NAMALWA (cell line): ENCODE measurements at places on chromosomes 5 and 9.
A peak's percentile ranks its signal among the peaks of the same experiment; 100 is the strongest.

DNA sequence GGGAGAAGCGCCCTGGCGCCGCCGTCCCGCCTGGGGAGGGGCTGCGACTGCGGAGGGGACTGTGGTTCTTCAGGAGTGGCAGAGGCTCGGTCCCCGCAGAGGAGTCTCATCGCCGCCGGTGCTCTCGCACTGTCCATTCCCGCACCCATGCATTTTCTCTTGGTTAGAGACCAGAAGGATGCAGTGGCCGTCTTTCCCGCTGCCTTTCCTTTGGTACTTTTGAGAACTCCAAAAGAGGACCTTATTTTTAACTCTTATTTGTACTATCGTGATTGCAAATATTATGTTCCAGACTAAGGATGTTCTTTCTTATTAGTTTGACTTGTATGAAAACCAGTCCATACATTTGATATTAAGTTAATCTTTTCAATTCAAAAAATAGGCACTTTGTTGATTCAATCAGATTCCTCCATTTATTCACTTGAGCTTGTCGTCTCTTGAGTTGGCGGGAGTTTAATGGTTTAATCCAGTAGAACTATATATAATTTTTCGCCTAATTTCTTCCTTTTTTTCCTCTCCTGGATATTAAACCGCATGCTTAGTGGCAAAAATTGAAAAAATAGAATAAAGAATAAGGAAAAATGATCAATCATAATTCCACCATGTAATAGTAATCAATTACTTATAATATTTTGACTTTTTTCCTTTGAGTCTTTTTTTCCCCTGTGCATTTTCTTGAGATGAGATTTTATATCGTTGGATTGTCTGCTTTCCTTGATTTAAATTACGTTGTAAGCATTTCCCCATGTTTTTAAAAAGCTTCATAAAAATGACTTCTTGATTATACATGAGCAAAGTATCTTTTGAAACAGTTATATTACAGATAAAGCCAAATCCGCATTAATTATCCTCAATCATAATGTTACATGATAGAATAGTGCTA is 861 bp downstream of the ZFYVE16 start:
- DNase-seq = peak; percentile 51

- DNase-seq = no peak
Observed at GRCh38 chr5:177163500-177163899, 29.9 kb downstream of the NSD1 start.

- peak; percentile 85 for DNase-seq
Observed at GRCh38 chr9:96875461-96876142, 21.3 kb upstream of the ZNF782 start.

GRCh38 chr5:102801371-102801770 is 46.3 kb downstream of the PAM start:
- no peak for DNase-seq

GRCh38 chr9:95008151-95008771 is 281.8 kb downstream of the AOPEP start:
- DNase-seq = no peak
